ENCODE measurements at places on chromosomes 2 and 18. TPM values are rescaled to one million over a fixed set of nuclear protein-coding genes. Genes with fewer than 3 reads are reported as not detected.

Gene TMEM247
- total RNA-seq: not detected

Gene ALKAL2
- total RNA-seq: 8.9 TPM

Gene MRPS9
- 16.9 TPM for total RNA-seq

Gene SERPINB10
- total RNA-seq: 0.58 TPM

GRCh38 chr18:40367576-40367975 lies 1587.5 kb upstream of the PIK3C3 start:
- no peak overlapping the region for H3K27ac ChIP-seq
- H3K4me3 ChIP-seq: no peak overlapping the region
- no peaks in the 10 kb centered on the region for H3K4me1 ChIP-seq

DNA sequence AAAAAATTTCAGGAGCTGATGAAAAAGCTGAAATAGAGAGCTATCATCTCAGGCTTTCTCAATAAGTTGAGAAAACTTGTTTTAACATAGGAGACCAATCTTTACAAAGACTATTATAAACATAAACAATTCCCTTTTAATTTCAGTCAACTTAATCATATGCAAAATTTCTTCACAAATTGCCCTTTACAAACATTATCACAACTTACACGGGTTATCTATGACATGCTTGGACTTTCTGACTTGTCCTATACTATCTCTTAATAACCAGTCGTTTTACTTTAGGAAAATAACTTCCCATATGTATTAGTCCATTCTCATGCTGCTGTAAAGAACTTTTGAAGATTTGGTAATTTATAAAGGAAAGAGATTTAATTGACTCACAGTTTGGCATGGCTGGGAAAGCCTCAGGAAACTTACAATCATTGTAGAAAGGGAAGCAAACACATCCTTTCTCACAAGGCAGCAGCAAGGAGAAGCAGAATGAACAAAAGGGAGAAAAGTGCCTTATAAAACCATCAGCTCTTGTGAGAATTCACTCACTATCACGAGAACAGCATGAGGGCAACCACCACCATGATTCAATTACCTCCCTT lies 1583.7 kb upstream of the CELF4 start:
- no peak overlapping the region for H3K4me3 ChIP-seq
- no peaks in the 10 kb centered on the region for H3K27me3 ChIP-seq
- no peak overlapping the region for H3K27ac ChIP-seq
- no peaks in the 10 kb centered on the region for H3K4me1 ChIP-seq

DNA sequence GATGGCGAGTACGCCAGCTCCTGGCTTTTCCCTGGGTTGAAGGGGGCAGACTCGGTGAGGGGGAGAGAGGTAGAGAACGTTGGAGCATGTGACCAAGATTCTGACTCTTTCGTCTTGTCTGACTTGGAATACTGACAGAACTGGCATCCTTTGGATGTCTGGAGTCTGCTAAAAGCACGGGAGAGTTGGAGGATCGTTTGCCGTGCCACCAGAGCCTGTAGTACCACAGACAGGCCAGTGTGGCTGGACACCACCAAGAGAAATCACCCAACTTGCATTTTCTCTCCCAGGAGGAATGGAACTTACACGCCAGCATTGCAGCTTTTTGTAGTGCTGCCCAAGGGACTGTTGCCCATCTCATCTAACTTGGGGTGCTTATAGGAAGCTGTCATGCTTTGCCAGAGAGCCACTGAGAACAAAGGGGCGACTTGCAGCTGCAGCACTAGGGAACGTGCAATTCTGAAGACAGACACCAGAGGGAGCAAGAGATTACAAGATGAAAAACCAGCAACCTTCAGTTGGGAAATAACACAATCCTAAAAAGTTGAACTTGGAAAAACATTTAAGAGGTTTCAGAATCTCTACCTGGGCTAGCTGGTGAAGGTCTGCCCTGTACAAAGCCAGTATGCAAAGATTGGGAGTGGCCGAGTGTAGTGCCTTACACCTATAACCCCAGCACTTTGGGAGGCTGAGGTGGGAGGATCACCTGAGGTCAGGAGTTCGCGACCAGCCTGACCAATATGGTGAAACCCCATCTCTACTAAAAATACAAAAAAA lies 24.1 kb downstream of the PSMG2 start:
- no peaks in the 10 kb centered on the region for H3K4me1 ChIP-seq
- peaks cover 47% of the 10 kb centered on the region for H3K36me3 ChIP-seq
- H3K27me3 ChIP-seq: no peaks in the 10 kb centered on the region
- DNase-seq: no peak
- H3K27ac ChIP-seq: no peak overlapping the region
- no peak overlapping the region for H3K4me3 ChIP-seq

DNA sequence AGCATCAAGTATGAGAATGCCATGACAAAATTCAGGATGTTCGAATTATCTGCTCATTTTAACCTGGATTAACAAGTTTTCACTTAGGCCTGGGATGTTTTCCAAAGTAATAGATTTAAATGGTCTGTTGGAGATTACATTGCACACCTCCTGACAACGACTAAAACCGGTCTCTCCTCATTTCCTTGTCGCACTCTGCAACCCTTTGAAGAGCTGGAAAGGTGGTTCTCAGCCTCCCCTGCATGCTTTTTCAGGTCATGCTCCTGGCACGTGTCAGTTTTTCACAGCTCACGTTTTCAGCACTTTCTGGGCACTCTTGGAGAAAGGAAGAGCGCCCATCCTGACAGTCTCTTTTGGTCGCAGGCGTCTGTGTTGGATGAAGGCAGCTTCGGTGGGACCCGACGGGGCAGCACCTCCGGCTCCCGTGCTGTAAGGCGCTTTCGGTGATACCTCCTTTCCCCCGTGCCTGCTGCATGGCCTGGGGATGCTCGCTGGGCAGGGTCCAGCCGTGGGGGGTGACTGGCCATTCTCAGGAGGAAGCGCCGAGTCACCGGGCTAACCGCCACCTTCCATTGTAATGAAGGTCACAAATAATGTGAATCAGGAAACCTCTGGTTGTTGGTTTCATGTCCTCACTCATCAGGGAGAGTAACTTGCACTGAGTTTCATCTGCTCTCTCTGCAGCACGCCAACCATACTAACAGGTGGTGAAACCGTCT lies 63.5 kb upstream of the RBM44 start:
- H3K27ac ChIP-seq: no peak overlapping the region
- DNase-seq: peak; percentile 79
- H3K27me3 ChIP-seq: no peaks in the 10 kb centered on the region
- H3K4me3 ChIP-seq: no peak overlapping the region

- DNase-seq: no peak
- no peak overlapping the region for H3K4me3 ChIP-seq
- no peak overlapping the region for H3K27ac ChIP-seq
- no peaks in the 10 kb centered on the region for H3K27me3 ChIP-seq
- no peaks in the 10 kb centered on the region for H3K36me3 ChIP-seq
Observed at GRCh38 chr2:147223553-147224060, 621.2 kb upstream of the ACVR2A start.

- H3K4me3 ChIP-seq: no peak overlapping the region
- H3K36me3 ChIP-seq: no peaks in the 10 kb centered on the region
Observed at GRCh38 chr2:106575955-106576354, 88.8 kb downstream of the CD8B2 start.

DNA sequence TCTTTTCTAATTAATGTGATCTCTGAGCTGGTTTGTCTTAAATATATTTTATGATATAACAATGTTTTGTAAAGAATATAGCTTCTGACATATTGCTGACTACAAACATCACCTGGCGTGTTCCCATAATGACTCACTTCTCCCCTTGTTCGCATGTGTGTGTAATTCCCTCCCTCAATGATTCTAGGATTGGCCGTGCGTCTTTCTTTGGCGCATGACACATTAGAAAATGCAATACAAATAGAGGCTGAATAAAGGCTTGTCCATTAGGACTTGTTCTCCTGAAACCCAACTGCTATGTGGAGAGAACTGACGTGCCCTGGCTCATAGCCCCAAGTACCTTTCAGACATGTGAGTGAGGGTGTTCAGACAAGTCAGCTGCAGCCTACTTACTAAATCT lies 159.7 kb upstream of the CDH20 start:
- no peak for DNase-seq
- no peak overlapping the region for H3K27ac ChIP-seq
- no peak overlapping the region for H3K4me3 ChIP-seq
- H3K4me1 ChIP-seq: no peaks in the 10 kb centered on the region
- H3K36me3 ChIP-seq: no peaks in the 10 kb centered on the region
- no peaks in the 10 kb centered on the region for H3K27me3 ChIP-seq

- H3K27ac ChIP-seq: no peak overlapping the region
- H3K27me3 ChIP-seq: no peaks in the 10 kb centered on the region
- no peaks in the 10 kb centered on the region for H3K4me1 ChIP-seq
- DNase-seq: no peak
Observed at GRCh38 chr2:170996316-170996715, 67.3 kb downstream of the GORASP2 start.

DNA sequence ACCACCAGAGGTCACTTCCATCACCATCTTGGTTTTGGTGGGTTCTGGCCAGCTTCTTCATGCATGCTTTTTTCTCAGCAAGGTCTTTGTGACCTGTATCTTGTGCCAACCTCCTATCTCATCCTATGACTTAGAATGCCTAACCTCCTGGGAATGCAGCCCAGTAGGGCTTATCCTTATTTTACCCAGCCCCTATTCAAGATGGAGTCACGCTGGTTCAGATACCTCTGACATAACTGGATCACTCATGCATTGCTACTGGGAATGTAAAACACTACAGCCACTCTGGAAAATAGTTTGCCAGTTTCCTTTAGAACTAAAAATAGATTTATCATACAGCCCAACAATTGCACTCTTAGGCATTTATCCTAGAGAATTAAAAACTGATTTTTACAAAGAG lies 219.2 kb downstream of the IRS1 start:
- DNase-seq: no peak
- no peak overlapping the region for H3K27ac ChIP-seq
- H3K36me3 ChIP-seq: no peaks in the 10 kb centered on the region
- peaks cover 15% of the 10 kb centered on the region for H3K4me1 ChIP-seq

DNA sequence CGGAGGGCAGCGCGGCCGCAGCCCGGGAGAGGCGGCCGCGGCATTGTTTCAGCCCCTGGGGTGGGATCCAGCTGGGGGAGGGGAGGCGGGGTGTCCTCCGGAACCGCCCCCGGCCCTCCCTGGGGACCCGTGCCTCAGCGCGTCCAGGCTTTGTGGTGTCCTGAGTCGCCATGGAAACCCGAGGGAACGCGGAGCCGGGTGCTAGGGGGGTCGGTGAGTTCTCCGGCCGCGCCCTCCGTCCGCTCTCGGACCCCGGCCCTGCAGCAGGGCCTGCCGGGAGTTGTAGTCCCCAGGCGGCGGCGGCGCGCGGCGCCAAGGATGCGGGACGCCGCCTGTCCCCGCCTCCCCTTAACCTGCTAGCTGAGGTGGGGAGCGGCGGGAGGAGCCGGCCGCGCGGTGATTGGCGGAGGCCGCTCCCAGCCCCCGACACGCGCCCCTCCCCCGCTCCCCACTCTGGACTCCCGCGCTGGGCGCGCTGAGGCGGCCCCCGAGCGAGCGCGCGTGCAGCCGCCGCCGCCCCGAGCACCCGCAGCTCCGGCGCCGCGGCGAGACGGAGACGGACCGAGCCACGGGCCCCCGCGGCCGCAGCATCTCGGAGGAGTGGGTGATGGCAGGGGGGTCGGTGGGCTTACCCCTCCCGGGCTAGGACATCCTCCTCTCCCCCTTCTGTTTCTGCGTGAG lies at the start of gene DPYSL5:
TSS of gene DPYSL5 (plus strand) at position 478 of the 681 bp plus-strand sequence. CDS start 50,368 bp downstream, outside the sequence.
- peaks cover 37% of the 10 kb centered on the region for H3K4me1 ChIP-seq
- H3K4me3 ChIP-seq: no peak within 1 kb of the TSS
- peak; percentile 22 for DNase-seq
- no peaks in the 10 kb centered on the region for H3K36me3 ChIP-seq
- no peak within 1 kb of the TSS for H3K27ac ChIP-seq
- peaks cover 75% of the 10 kb centered on the region for H3K27me3 ChIP-seq

GRCh38 chr2:203583084-203583695 lies 48.1 kb upstream of the RAPH1 start:
- no peak overlapping the region for H3K4me3 ChIP-seq
- H3K27me3 ChIP-seq: no peaks in the 10 kb centered on the region

DNA sequence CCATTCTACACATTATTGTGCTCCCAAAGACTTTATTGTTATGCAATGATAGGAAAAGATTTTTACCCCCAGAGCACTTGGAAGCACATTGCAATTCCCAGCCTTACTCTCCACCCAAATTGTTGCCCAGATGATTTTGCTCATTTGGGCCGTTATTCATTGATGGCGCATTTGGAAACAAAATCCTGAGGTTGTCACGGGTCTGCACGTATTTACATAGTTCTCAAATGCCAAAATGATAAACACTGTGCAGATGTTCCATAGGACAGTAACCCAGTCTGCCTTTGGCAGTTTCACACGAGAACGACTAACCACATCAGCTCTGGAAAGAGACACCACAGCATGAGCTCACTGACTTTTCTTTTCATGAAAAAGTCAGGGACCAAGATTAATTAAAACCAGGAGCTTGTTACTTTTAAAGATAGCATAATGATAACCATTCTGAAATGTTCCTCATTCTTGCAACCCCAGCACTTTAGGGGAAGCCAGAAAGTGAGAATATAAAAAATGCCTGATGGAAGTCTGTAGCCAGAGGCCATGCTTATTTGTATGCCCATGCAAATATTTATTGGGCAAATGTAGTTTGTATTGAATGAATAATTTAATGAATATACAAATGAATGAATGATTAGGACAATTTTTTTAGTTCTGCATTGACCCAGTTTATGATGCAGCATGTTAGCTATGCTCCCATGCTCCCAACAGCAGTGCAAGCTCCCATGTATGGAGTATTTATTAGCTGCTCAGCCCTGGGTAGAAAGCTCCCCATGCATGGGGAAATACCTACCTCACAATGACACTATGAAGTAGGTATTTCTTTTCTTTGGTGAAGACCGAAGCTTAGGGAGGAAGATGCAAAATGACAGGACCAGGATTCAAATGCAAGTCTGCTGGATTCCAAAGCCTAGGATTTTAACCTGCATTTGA lies 84.6 kb downstream of the MAIP1 start:
- H3K36me3 ChIP-seq: no peaks in the 10 kb centered on the region
- H3K27ac ChIP-seq: no peak overlapping the region
- H3K4me3 ChIP-seq: no peak overlapping the region
- no peaks in the 10 kb centered on the region for H3K27me3 ChIP-seq
- no peaks in the 10 kb centered on the region for H3K4me1 ChIP-seq

All from left lung (tissue), 14 donors.